NCI-H1930 (cell line): ENCODE measurements at places on chromosomes 2 and 18.

- DNase-seq: no peak
These were observed 211.7 kb upstream of the REV1 start for GRCh38 chr2:99701503-99701902.

GRCh38 chr2:111209045-111209514 lies 88.4 kb downstream of the BCL2L11 start:
- DNase-seq: no peak

DNA sequence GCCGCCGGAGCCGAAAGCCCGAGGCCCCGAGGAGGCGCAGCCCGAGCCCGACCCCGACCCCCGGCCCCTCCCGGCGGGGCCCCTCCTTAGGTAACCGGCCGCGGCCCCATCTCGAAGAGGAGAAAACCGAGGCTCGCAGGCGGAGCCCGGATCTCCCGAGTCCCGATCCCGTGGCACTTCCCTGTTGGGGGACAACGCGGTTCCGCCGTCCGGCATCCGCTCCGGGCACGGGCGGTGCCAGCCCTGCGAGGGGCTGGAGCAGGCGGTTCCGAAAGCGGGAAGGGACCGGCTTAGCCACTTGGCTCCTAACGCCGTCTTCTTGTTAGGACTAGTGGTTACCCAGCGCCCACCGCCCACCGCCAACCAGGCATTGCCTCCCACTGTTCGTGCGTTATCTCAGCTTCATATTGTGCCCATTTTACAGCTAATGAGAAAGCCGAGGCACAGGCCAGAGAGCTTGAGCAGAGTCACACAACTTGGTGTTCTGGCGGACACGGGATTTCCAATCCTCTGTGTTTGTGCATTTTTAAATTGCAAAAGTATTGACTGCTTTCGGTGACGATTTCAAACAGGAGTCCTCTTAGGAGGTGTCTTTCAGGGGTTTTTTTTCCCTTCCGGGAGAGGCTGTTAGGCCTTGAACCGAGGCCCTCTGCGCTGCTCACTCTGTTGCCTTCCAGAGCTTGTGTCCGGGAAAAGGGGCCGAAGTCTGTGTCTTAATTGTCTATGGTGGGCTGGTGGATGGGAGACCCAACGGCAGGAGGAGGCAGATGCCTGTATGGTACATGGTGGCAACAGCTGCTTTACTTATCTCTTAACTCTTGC lies 562 bp downstream of the CENPA start:
- no peak for DNase-seq

- DNase-seq: no peak
These were observed 1.9 kb upstream of the NCAPH start for GRCh38 chr2:96333708-96334107.

DNA sequence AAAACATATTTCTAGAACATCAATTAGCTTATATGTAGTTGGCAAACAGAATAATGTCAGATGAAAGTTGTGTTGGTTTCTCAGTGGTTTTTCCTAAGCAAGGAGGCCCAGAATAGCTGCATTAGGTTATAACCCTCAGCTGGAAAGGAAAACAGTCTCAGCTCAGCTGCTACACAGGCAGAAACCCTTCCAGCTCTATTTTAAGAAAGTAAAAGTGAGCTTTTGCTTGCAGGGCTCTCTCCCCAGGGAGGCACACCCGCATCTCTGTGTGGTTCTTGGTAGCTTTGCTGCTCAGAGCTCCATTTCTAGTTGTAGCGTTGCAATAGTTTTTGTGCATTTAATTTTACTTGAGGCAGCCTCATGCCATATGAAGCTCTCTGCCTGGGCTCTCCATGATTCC lies 54.6 kb downstream of the PIKFYVE start:
- no peak for DNase-seq

DNA sequence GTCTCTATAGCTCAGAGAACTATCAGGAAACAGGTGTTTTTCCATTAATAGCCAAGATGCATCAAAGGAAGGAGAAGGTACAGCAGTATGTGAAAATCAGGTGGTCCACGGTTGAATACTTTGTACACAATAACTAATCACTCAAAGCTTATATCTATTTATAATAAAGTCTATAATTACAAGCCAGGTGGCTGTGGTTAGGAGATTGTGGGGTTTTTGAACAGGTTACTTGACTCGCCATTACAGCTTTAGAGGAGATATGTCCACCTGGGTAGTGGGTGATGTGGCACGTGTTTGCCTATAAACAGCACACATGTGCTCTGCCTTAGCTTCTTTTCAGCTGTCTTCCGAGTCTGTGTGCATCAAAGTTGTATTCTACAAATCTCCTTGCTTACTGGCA lies 892.2 kb upstream of the ZEB2 start:
- no peak for DNase-seq
